HCT116 (cell line): ENCODE measurements at places on chromosomes 12 and 14. TPM values are rescaled to one million over a fixed set of nuclear protein-coding genes. Genes with fewer than 3 reads are reported as not detected.

Gene ESRRB
- 1.9 TPM for total RNA-seq

Gene CPSF2
- 77.0 TPM for total RNA-seq

Gene PLEKHG7
- total RNA-seq: not detected

Gene SLC22A17
- 5.9 TPM for total RNA-seq

Gene KIF5A
- 5.2 TPM for total RNA-seq

Gene C3AR1
- not detected for total RNA-seq

Gene GARIN6
- not detected for total RNA-seq

Gene RHNO1
- total RNA-seq: 29.7 TPM

Gene CCDC184
- 0.34 TPM for total RNA-seq

Gene LALBA
- not detected for total RNA-seq

Gene ASB2
- total RNA-seq: not detected

Gene TTC6
- 0.10 TPM for total RNA-seq

Gene ARMH4
- total RNA-seq: 1.7 TPM
